ENCODE measurements at places on chromosomes 1 and 21. TPM values are rescaled to one million over a fixed set of nuclear protein-coding genes. Genes with fewer than 3 reads are reported as not detected.

Gene UBE2U
- not detected for total RNA-seq

DNA sequence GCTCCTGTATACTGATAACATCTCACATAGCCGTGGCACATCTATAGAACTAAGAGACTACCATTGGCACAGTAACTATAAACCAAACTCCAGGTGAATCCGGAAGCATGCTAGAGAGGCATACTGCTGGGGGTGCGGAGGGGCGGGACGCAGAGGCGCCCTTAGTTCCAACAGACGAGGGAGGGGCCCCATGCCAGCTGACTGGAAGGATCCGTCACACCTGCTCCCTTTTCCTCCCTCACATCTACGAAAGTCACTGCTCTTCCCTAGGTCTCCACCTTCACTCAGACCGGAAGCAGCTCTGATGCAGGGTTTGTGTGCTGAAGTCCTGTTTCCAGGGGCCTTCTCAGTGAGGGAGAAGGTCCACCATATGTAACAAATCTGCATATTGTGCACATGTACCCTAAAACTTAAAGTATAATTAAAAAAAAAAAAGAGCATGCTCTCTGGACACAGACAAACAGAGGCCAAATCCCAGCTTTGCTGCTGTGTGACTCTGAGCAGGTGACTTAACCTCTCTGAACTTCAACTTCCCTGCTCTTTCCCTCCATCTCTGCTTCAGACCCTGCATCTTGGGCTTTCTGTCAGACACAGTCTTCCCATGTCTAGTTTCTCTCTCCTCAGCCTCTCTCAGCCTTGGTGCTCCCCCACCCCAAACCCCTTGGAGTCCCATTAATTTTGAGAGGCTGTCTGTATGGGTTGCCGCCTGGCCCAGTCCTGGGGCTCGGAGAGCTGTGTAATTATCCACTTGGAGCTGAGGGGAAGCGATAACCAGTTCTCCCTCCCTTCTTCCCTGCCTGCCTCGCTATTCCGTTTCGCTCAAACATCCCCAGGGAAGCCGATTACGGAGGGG is 7.8 kb upstream of the GJB5 start:
- H3K27ac ChIP-seq, result no peak overlapping the region
- no peak for DNase-seq
- H3K4me1 ChIP-seq, result no peaks in the 10 kb centered on the region
- no peaks in the 10 kb centered on the region for H3K27me3 ChIP-seq
- H3K4me3 ChIP-seq, result no peak overlapping the region
- H3K36me3 ChIP-seq, result no peaks in the 10 kb centered on the region

DNA sequence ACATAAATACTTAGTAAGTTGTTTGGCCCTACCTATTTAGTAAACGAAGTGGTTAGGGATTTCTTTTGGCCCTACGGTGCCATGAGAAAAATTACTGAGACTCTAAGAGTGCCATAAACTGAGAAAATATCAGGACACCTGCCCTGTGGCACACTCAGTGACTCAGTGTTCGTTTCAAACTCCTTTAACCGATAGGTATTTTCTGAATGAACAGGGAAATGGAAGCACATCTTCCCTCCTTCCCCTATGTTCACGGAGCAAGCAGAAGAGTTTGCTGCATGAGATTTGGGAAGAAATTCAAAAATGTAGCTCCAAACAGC is 134.2 kb downstream of the KAZN start:
- no peak for DNase-seq
- H3K27me3 ChIP-seq, result no peaks in the 10 kb centered on the region
- no peaks in the 10 kb centered on the region for H3K4me1 ChIP-seq
- H3K27ac ChIP-seq, result no peak overlapping the region
- H3K4me3 ChIP-seq, result no peak overlapping the region

- no peak for DNase-seq
- H3K4me1 ChIP-seq, result no peaks in the 10 kb centered on the region
- no peaks in the 10 kb centered on the region for H3K36me3 ChIP-seq
Observed at GRCh38 chr1:192979542-192979941, 79.6 kb downstream of the UCHL5 start.

GRCh38 chr1:63701187-63701586 is 72.6 kb upstream of the ROR1 start:
- H3K27me3 ChIP-seq, result no peaks in the 10 kb centered on the region
- H3K4me3 ChIP-seq, result no peak overlapping the region
- no peaks in the 10 kb centered on the region for H3K36me3 ChIP-seq

DNA sequence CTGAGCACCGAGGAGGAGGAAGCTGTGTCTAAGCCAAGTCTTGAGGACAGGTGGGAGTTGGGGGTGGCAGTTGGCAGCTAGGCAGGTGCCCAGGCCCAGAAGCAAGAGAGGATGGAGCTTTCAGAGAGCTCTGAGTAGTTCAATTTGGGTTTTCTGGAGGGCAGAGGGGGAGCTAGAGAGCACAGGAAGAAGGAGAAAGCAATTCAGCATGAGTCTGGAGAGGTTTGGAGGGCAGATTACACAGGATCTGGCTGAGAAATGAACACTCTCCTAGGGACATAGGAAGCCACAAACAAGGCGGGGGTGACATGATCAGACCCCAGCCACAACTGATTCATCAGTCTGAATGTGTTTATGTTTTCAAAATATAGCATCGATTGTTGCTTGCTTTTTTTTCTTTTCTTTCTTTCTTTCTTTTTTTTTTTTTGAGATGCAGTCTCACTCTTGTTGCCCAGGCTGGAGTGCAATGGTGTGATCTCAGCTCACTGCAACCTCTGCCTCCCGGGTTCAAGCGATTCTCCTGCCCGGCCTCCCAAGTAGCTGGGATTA is 23.8 kb downstream of the PTPRF start:
- no peaks in the 10 kb centered on the region for H3K27me3 ChIP-seq
- no peak for DNase-seq
- H3K4me1 ChIP-seq, result peaks cover 11% of the 10 kb centered on the region
- peaks cover 5% of the 10 kb centered on the region for H3K36me3 ChIP-seq

DNA sequence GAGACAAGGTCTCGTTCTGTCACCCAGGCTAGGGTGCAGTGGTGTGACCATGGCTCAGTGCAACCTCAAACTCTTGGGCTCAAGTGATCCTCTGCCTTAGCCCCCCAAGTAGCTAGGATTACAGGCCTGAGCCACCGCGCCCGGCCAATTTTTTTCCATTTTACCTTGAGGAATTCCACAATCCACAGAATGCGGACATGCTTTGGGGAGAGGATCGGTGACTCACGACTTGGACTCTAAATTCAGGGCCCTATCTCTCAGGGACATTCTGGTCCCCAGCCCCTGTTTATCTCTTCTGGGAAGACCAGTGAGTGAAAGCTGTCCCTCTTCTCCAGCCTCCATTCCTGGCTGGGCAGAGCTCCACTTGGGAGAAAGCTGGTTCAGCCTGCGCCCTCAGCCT is 5.2 kb downstream of the PADI1 start:
- H3K4me1 ChIP-seq, result no peaks in the 10 kb centered on the region
- no peak overlapping the region for H3K4me3 ChIP-seq
- no peak overlapping the region for H3K27ac ChIP-seq
- no peak for DNase-seq

Gene CFHR3
- total RNA-seq, result not detected

Gene CCDC27
- total RNA-seq, result not detected

DNA sequence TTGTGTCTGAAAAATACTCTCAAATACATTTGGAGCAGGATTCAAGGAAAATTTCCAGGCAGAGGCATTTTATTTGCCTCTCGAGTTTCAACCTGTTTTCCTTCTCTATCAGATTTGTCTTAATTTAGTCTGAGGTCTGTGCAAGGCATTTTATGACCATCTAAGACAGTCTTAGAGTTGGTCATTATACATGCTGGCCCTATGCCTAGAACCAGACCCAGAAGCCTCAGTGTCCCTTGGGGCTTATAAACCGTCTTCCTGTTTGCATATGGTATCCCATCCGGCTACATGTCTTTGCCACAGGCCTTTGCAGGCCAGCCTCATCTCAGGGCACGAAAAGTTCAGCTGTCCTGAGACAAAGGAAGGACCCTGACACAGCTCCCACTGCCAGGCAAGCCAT is 346.1 kb downstream of the SIPA1L2 start:
- DNase-seq, result no peak
- H3K4me3 ChIP-seq, result no peak overlapping the region
- no peaks in the 10 kb centered on the region for H3K27me3 ChIP-seq
- H3K4me1 ChIP-seq, result no peaks in the 10 kb centered on the region
- no peaks in the 10 kb centered on the region for H3K36me3 ChIP-seq

DNA sequence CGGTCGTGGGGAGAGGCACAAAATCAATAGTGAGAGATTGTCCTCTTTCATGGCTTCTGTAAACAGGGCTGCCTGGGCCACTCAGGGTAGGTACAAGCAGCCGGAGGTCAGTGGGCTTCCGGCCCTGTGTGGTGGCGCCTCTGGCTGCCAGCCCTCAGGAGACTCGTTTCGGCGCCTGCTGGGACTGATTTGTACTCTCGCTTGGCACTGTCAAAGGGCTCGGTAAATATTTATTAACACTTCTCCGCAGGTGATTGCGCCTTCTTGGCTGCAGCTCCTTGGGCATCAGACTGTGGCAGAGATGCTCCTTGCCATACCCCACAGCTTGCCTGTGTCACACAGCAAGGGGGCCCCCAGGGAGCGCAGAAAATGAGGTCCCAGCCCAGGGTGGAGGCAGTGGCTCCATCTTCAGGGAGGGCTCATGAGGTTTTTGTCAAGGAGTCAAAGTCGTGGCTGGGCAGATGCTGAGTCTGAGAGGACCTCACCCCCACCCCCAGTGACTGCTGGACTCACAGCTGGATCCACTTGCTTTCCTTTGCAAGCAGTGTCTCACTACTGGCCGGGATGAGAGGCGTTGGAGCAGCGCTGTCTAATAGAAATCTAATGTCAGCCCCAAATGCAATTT is 262.5 kb downstream of the GRIK3 start:
- H3K4me1 ChIP-seq, result no peaks in the 10 kb centered on the region
- H3K4me3 ChIP-seq, result no peak overlapping the region
- H3K27ac ChIP-seq, result no peak overlapping the region
- no peak for DNase-seq
- H3K27me3 ChIP-seq, result no peaks in the 10 kb centered on the region

GRCh38 chr1:232589812-232590743 is 39.9 kb downstream of the SIPA1L2 start:
- no peaks in the 10 kb centered on the region for H3K4me1 ChIP-seq
- H3K27me3 ChIP-seq, result no peaks in the 10 kb centered on the region
- peak overlapping the region; percentile 4 for H3K27ac ChIP-seq
- no peaks in the 10 kb centered on the region for H3K36me3 ChIP-seq
- H3K4me3 ChIP-seq, result no peak overlapping the region
- DNase-seq, result no peak

DNA sequence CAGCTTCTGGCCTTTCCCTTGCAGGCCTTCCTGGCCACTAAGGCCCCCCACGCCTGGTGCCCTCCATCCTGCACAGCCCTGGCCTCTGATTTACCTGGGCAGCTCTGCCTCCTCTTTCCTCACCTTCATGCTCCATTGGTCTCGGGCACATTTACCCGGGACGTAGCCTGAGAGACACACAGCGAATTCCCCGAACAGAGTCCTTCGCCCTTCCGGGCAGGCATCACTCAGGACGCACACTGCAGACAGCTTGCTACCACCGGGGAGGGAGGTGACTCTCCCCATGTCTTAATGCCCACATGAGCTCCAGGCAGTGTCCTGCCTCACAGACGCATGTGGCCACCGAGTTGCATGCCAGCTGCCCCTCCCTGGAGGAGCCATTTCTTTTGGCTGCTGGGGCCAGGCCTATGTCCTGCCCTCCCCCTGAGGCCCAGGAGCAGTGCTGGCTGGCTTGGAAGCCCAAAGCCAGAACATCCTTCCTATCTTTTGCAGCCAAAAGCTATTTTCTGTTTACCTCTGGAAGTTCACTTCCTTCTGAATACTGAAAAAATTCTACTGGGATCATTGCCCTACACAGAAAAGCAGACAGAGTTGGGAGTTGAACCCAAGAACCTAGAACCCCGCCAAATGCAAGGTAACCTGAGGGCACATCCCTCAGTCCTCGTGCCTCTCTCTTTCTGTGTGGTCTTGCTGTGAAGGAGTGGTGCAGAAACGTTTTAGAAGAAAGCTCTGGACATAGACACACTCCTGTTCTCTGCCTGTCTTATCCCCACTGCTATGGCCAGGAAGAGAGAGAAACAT is 209.5 kb downstream of the TOMM20 start:
- DNase-seq, result no peak
- no peak overlapping the region for H3K4me3 ChIP-seq
- H3K36me3 ChIP-seq, result no peaks in the 10 kb centered on the region
- peak overlapping the region; percentile 91 for H3K27ac ChIP-seq

DNA sequence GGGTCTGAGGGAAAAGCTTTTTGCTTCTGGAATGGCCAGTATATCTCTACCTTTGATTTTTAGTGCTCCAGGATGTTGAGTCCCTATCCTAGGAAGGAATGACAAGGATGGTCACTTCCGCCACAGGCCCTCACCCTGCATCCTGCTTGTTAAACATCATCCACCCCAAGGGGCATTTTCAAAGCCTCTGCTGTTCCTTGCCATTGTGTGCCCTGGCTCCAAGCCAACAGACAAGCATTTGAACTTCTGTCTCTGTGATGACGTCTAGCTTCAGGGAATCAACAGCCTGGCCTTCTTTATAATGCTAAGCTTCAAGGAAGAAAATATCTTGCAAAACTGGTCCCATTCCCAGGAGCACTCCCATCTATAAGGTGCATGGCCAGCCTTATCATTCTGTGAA is 12.3 kb upstream of the JAM2 start:
- no peaks in the 10 kb centered on the region for H3K36me3 ChIP-seq
- H3K4me1 ChIP-seq, result no peaks in the 10 kb centered on the region
- H3K4me3 ChIP-seq, result no peak overlapping the region
- DNase-seq, result no peak
- H3K27ac ChIP-seq, result no peak overlapping the region

GRCh38 chr1:193697115-193697762 is 510.8 kb upstream of the B3GALT2 start:
- no peak overlapping the region for H3K27ac ChIP-seq
- no peaks in the 10 kb centered on the region for H3K36me3 ChIP-seq

- H3K27ac ChIP-seq, result peak overlapping the region; percentile 74
- H3K4me1 ChIP-seq, result peaks cover 51% of the 10 kb centered on the region
- H3K4me3 ChIP-seq, result no peak overlapping the region
- H3K27me3 ChIP-seq, result no peaks in the 10 kb centered on the region
Observed at GRCh38 chr1:15735304-15736037, 587 bp upstream of the SLC25A34 start.

GRCh38 chr1:226444901-226445300 is 37.0 kb upstream of the PARP1 start:
- H3K4me3 ChIP-seq, result no peak overlapping the region
- H3K4me1 ChIP-seq, result no peaks in the 10 kb centered on the region
- no peaks in the 10 kb centered on the region for H3K36me3 ChIP-seq
- H3K27me3 ChIP-seq, result no peaks in the 10 kb centered on the region

Gene TDRD10
- 1.1 TPM for total RNA-seq

DNA sequence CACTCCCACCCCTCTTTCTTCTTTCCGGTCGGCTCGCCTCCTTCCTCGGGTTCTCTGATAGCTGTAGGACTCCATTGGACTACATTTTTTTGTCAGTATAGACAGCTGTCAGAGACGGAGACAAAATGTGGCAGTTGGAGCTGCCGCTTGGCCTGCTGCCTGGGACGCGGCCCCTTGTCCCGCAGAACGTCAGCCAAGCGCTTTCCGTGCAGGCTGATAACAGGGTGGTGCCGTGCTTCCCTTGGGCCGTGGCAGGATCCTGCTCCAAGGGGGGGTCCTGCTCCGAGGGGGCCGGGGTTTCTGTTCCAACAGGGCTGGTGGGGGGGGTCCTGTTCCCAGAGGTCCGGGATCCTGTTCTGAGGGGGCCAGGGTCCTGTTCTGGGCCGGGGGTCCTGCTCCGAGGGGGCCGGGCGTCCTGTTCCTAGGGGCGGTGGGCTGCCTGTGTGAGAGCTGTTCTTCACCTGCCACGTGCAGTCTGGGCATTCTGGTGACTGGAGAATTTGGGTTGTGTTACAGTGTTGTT is 4.9 kb downstream of the SKI start:
- H3K4me3 ChIP-seq, result peak overlapping the region; percentile 84
- peak overlapping the region; percentile 89 for H3K27ac ChIP-seq
- no peaks in the 10 kb centered on the region for H3K36me3 ChIP-seq
- no peak for DNase-seq
